ENCODE measurements at places on chromosomes 4 and X.
A peak's percentile ranks its signal among the peaks of the same experiment; 100 is the strongest.

DNA sequence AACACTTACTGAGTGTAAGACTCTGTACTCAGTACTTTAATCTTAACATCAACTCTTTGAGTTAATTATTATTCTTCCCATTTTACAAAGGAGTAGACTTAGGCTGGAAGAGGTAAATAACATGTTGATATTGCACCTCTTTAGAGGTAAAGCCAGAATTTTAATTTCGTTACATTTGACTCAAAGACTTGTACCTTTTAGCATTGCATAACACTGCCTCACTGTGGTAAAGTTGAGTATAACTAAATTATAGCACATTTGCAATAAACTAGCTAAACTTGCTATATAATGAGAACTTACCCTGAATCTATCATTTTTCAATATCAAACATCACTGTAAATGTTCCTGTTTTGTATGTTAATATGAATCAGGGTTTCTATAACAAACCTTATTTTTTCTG lies 218.5 kb downstream of the PRR32 start:
- DNase-seq, result no peak

GRCh38 chr4:113869743-113870375 lies 108.3 kb upstream of the CAMK2D start:
- DNase-seq, result no peak

DNA sequence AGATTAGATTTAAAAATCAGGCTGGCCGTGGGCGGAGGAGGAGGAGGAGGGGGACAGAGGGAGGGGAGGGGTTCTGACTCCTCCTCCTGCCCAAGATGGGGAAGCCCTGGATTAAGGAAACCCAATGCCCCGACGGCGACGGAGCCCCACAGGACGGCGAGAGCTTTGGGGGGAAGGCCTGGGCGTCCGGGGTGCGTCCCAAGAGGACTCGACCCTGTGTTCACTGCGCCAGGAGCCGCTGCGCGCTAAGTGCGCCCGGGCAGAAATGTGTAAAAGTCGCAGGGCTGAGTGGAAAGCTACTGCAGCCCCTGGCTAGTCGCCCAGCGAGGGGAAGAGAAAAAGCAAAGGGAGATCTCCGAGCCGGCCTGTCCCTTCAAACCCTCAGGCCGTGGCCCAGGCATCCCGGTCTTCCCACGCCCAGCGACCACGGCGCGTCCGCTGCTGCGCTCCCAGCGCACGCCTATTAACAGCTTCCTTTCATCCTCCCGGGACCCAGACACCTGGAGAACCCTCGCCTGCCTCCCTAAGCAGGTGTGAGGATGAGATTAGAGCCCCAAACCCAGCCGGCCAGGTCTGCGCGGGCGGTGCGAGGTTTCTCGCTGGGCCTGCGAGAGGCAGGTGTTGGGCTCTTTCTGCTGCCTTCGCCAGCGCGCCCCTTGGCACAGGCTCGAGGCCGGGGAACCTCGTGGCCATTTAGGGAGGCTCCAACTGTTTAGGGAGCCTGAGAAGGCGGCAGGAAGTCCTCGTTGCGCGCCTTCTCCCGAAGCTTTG lies 1.4 kb upstream of the RPS6KA3 start:
- peak; percentile 18 for DNase-seq

DNA sequence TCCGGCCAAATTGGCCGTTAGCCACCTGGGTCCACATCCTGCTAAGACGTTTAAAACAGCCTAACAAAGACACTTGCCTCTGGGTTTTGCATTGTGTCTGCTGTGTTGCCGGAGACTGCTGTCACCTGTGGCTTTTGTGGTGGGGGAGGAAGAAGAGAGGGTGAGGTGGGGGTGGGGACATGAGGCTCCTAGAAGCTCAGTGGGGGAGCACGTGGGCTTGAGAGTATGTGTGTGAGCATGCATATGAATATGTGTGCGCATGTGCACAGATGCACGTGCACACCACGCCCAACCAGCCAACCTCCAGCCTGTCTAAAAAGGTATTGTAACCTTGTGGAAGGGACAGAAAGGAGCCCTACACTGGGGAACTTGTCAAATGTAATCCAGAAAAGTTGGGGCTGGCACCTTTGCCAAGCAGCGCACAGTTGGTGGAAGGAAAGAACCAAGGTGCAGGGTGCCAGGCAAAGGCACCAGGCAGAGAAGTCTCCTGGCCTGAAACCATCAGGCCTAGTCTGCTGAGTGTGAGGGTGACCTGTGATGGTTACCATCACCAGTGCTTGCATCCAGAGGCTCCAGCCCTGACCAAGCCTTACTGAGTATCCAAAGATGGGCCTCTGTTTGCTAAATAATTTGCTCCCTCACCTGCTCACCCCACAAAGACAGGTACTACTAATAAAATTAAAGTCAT lies 10.1 kb upstream of the SASH3 start:
- no peak for DNase-seq

GRCh38 chr4:185888676-185889075 lies 76.7 kb upstream of the SORBS2 start:
- DNase-seq, result no peak

DNA sequence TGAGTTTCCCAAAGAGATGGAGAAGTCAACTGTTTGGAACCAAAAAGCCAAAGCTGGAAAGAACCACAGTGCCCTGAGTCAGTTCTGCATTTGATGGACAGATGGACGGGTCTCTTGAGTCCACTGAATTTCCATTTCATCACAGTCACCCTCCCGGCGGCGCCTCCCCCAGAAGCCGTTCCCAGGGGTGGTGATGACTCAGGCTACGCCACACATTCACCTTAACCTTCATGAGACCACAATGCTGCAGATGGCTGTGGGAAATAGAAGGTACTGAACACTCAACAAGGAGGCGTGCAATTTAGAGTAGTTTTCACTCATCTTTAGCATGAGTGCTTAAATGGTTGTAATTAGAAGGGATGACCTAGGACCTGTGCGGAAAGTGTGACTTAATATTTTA lies 61.3 kb downstream of the STOX2 start:
- no peak for DNase-seq

DNA sequence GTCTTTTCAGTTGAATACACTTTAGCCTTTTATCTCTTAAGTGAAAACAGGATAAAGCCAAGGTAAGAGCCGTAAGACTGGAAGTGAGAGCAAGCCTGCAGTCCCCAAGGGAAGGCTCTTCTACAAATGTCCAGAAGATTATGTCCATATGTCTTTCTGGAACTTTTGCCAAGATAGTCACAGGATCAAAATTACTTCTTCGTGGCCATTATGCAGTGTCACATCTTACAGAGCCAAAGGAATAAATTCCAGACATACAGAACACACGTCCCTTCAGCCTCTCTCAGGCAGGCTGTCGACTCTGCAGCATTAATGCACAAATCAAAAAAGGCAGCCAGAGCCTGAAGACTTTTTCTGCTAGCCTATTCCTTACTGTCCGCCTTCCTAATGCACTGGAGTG lies 10.9 kb upstream of the GATB start:
- DNase-seq, result no peak

DNA sequence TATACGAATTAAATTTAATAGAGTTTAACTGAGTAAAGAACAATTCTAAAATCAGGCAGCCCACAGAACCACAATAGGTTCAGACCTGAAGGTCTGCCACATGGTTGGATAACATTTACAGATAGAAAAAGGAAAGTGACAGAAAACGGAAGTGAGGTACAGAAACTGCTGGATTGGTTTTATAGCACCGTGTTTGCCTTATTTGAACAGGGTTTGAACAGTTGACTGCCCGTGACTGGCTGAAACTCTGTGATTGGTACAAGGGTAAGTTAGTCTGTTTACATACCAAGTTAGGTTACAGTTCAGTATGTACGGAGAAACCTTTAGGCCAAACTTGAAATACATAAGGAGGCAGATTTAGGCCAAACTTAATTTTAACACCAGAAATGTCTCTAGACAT lies 64.1 kb upstream of the ATXN3L start:
- no peak for DNase-seq

- no peak for DNase-seq
Measured at GRCh38 chr4:26717332-26717731, 133.4 kb downstream of the TBC1D19 start.

GRCh38 chr4:66704243-66704642 lies 841.1 kb downstream of the CENPC start:
- no peak for DNase-seq

- no peak for DNase-seq
Measured at GRCh38 chr4:174192943-174193342, 90.5 kb downstream of the FBXO8 start.

- DNase-seq, result no peak
Measured at GRCh38 chr4:13268165-13268564, 216.0 kb downstream of the RAB28 start.

DNA sequence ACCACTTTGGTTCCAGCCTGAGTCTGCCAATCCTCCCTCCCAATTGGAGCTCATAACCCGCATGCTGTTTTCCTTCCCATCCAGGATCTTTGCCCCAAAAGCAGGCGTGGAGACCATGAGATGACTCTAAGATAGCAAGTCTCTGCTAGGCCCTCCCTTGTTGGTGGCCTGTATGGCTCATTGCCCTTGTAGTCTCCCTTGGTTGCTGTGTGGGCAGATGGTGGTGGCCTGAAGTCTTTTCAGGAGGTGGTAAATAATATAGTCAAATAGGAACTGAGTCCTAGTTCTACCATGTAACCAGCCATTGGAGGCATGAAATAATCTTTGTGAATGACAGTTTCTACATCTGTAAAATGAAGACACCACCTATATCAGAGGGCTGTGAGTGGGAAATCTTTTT lies 1.2 kb downstream of the ATP6AP1 start:
- no peak for DNase-seq

GRCh38 chr4:59770601-59771264 lies 1429.4 kb upstream of the ADGRL3 start:
- DNase-seq, result no peak

DNA sequence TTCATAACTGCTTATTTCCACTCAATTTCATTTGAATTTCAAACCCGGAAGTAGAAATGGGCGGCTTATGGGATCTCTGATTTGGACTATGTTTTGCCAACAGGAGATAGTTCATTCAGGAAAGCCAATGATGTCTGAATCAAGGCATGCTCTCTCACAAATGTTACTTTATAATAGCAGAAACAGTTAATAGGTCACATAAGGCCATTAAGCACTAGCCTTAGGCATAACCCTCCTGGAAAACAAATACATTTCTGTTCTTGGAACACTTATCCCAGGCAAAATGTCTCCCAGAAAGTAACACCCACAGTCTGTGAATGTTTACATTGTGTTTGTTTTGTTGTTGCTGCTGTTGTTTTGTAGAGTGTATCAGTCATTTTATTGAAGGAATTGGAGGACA lies 1347.2 kb upstream of the PCDH7 start:
- DNase-seq, result no peak

DNA sequence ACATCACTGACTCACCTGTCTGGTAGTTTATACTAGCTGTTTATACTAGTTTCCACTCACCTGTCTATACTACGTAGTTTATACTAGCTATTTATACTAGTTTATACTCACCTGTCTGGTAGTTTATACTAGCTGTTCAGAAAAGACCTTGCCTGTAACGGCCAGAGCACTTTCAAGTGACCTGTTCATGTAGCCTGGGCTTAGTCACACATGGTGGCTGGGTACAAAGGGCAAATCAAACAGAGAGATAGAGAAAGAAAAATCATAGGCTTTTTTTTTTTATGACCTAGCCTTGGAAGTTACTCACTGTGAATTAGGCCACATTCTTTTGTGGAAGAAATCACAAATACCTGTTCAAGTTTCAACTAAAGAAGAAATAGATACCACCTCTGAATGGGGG lies 30.7 kb upstream of the SPANXN4 start:
- no peak for DNase-seq

- DNase-seq, result no peak
Measured at GRCh38 chr4:100421361-100421978, 96.4 kb downstream of the EMCN start.

- no peak for DNase-seq
Measured at GRCh38 chr4:137694138-137694537, 161.8 kb upstream of the PCDH18 start.

DNA sequence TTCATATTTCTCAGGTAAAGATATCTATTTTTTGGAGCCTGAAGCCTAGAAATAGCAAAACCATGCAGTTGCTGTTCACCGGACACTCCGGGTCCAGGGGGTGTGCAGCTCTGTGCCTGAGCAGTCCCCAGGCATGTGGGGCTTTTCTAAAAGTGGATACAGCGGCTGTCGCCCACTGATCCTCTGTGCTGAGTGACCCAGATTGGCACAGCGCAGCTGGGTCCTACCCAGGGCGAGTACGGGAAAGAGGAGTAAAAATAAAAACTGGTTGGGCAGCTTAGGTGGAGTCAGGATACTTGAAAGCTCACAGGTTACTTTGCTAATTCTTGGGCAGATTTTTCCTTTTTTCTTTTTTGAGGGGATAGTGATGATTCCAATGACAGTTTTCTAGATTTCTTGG lies 118.8 kb downstream of the UCHL1 start:
- no peak for DNase-seq

DNA sequence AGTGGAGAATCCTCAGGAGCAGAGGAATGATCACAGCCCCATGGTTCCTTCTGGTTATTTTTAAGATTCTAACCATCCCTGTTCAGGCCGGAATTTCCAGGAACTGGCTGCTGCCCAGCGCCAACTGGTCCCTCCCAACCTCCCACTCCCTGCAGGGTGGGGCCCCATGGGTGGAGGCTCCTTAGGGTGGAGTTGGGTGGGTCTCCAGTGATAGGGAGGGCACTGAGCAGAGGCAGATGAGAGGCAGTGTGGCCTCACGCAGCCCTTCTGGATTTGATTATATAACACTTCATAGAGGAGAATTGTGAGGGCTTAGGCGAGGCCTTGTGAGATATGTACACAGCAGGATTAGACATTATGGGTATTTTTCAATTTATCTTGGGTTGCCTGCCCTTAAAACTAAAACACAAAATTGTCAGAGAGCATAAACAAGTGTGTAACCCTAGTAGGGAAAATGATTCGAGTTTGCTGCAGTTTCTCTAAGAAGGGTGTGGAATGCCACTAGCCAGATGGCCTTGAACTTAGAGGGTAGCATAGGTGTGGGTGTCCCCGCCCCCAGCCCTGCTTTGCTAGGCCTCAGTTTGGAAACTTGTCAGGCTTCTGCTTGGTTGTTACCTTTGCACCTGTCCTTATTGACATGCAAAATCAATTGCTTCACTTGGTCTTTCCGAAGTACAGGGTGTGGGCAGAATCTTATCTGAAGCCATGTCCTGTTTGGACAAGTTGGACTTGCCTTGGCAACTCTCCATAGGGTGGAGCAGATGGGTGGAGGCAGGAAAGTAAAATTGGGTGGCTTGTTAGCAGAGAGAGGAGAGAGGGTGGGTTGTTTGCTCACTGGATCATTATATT lies 9.4 kb downstream of the KLF3 start:
- DNase-seq, result no peak

GRCh38 chr4:82584931-82585330 lies 23.1 kb upstream of the TMEM150C start:
- no peak for DNase-seq

Measured in right renal pelvis (tissue), 4 donors.